ENCODE measurements at places on chromosomes 11 and 22.
A peak's percentile ranks its signal among the peaks of the same experiment; 100 is the strongest.

DNA sequence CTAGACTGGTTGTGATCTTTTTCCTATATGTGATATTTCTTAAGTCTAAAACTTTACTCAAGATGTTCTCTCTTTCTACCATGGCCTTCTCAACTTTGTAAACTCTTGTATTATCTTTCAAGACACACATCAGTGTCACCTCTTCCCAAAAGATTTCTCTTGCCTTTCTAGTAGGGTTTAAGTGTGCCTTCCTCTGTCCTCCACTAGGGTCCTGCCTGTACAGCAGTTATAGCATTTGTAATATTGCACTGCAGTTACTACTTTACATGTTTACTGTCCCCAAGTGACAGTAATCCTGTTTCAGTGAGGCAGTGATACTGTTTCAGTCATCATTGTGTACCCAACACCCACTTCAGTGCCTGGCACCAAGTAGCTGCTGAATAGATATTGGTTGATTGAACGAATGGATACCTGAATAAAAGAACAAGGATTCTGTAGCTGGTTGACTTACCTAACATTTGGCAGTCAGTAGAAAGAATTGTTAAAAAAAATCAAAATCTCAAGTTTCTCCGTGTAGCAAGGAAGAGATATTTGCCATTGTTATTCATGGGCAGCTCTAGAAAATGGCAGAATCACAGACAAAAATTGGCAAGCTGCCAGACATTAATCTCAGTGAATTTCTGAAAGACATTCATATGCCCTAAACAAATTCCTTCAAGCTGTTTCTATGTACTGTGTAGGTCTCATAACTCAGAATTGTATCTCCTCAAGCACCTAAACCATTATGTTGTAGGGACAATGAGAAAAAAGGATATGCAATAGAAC is 79.4 kb downstream of the RBMXL2 start:
- DNase-seq = peak; percentile 13

DNA sequence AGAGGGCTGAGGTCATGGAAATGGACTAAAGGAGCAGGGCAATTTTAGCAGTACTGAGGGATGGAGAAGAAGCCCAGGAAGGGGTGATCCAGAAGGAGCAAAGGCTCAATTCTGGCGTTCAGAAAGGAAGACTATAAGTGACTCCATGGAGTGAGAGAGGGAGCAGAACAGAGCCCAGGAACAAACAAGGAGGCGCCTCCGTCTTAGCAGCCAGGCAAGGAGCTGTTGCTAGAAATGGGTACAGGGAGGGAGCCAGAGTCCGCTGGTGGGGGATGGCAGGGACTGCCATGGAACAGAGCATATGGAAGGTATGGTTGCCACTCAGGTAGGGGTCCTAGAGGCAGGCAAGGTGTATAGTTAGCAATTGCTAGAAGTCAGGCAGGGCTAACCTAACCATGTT is 20.5 kb upstream of the STK33 start:
- no peak for DNase-seq

DNA sequence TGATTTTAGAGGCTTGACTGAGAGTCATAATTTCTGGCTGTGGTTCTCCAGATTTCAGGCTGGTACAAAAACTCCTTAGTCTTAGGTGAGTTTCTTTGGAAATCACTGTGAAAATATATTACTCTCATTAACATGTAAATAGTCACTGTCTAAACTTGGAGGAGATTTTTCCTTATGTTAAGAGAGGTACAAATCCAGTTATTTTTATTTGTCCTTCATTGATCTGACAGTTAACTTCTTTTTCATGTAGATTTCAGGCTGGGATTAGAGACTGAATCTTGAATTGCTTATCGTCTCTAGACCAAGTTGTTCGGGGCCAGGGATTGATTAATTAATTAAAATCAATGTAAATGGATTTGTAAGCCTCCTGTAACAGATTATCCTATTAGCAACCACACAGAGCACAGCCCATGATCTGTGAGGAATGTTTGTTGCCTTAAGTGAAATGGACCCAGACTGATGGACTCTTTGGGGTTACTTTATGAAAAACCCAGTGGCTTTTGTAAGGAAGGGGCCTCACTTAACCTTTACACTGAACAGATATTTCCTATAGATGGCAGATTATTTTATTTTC is 21.1 kb downstream of the TEAD1 start:
- DNase-seq = no peak

DNA sequence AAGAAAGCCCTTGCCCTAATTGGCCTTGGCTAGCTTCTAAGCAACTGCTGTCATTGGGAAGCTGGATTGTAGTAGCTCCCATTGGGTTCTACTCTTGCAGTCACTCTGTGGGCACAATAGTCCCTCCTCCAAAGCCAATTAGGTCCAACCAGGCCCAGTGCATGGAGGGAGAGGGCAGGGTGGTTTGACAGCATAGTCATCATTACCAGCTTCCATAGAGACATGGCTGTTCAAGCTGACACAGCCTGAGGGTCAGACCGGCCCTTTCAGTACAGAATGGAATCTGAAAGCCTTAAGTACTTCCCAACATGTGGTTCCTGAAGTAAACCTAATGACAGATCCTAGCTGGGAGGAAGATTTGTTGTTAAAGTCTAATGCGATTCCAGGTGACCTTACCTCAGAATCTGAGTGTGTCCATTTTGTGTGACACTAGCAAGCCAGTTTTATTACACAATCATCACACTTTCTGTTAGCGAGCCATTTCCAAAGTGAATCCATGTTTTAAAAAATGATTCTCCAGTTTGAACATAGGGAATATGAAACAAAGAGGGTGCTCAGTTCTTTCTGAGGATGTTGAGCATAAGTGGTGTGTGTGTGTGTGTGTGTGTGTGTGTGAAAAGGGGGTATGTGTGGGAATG is 6.9 kb downstream of the PLET1 start:
- DNase-seq = no peak

Data from NCI-H1105 (cell line).